C1 segment of cervical spinal cord (tissue), 14 donors: ENCODE measurements at places on chromosomes 6 and 20.

- DNase-seq, result no peak
These were observed 285.4 kb downstream of the PHACTR1 start for GRCh38 chr6:13001927-13002326.

DNA sequence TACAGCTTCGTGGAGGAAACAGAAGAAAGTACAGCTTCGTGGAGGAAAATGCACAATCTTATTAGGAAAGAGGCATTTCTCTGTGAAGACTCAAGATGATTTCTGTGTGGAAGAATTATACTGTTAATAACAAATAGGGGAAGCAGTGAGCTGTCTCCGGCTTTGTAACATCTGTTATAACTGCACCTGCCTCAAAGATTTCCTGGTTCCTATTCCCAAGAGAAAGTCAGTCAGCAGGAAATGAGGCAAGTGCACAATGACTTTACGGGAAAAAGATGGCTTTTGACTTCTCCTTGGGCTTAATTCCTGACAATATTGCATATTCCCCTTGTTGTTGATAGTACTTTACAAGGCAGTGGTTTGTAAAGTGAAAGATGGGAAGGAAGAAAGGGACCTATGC, 538.5 kb downstream of the BMP2 start:
- DNase-seq, result no peak

- DNase-seq, result no peak
These were observed 464 bp downstream of the EHMT2 start for GRCh38 chr6:31896856-31897611.

DNA sequence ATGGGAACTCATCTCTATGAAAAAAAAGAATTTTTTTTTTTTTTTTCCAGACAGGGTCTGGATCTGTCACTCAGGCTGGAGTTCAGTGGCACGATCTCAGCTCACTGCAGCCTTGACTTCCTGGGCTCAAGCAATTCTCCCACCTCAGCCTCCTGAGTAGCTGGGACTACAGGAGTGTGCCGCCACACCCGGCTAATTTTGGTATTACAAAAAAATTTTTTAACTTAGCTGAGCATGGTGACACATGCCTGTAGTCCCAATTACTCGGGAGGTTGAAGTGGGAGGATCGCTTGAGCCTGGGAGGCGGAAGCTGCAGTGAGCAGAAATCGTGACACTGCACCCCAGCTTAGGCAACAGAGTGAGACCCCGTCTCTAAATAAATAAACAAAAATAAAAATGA, 7.5 kb downstream of the DEF6 start:
- no peak for DNase-seq

- no peak for DNase-seq
These were observed 187.8 kb upstream of the JAG1 start for GRCh38 chr20:10861619-10862018.

DNA sequence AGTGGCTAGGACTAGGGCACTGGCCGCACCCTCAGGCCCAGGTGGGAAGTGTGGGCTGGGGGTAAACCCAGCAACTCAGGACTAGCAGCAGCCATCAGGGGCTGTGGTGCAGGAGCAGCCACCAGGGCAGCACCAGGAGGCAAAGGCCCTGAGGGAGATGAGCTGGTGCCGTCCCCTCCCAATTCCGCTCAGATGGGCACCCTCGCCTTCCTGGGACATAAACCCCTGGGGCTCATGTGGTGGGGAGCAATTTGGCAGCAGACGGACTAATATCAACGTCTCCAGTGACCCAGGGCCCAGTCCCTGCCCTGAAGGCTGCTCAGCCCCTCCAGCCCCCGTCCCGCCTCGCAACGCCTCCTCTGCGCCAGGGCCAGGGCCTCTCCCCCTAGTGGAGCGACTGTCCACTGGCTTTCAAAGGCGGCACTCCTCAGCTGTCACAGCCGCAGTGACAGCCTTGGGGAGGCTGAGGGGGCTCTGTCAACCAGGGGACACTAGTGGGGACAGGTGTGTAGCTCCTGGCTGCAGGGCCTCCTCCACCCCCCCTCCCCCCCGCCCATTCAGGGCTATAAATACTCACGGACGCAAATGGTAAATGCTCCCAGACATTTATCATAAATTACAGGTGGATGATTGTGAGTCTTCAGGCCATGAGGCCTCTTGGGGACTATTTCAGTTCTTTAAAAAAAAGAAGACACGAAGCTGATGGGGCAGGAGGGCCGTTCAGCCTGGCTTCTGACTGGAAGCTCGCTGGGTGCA, 349.9 kb downstream of the ZFAND3 start:
- DNase-seq, result no peak

GRCh38 chr6:78153976-78154375, 501.1 kb downstream of the MEI4 start:
- no peak for DNase-seq

GRCh38 chr6:158910484-158911440, 89.2 kb downstream of the RSPH3 start:
- no peak for DNase-seq

- no peak for DNase-seq
These were observed 148.3 kb downstream of the HACE1 start for GRCh38 chr6:104711371-104711770.

DNA sequence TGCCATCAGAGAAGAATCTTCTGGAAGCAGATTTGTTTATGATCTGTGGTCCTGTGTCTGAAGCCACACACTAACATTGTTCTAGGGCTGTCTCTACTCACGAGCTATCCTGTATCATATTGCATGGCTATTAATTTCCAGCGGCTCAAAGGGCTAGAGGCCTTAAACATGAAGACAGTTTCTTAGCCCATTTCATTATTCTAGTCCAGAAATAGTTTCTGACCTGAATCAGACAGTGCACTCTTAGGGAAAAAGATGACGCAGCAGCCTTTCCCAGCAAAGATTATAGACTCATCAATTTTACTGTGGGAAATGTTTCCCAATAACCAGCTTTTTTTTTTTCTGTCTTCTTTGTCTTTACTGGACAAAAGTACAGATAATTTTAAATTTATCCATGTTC, 105.3 kb upstream of the SUPT3H start:
- DNase-seq, result no peak

- no peak for DNase-seq
These were observed 4.4 kb upstream of the CCDC28A start for GRCh38 chr6:138769102-138769676.

DNA sequence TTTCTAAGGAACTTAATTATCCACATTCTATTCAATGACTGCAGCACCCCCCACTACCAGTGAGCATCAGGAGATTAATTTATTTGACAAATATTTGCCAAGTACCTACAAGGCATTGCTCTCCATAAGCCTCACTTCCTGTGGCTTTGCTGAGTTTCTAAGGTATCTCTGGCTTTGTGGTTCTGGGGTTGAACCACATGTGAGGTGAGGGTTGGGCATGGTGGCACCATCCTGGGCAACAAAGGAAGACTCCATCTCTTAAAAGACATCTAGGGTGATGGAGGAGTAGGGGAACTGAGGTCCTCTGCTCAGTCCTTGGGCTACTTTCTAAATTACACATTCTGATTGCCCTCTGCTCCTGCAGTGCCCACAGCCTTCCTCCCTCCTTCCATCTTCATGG, 25.5 kb upstream of the WFDC2 start:
- no peak for DNase-seq
